ENCODE measurements at places on chromosomes 12 and 14.

DNA sequence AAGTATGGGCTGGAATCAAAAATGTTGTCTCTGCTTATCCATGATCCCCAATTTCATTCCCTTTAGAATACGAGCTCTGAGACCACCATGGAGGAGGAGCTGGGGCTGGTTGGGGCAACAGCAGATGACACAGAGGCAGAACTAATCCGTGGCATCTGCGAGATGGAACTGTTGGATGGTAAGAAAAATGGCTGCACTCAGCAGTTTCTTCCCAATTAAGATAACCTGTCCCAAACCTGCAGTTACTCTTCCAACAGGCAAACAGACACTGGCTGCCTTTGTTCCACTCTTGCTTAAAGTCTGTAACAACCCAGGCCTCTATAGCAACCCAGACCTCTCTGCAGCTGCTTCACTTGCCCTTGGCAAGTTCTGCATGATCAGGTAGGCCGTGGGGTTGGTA is 6.6 kb upstream of the GAPDH start:
- no peak for DNase-seq

DNA sequence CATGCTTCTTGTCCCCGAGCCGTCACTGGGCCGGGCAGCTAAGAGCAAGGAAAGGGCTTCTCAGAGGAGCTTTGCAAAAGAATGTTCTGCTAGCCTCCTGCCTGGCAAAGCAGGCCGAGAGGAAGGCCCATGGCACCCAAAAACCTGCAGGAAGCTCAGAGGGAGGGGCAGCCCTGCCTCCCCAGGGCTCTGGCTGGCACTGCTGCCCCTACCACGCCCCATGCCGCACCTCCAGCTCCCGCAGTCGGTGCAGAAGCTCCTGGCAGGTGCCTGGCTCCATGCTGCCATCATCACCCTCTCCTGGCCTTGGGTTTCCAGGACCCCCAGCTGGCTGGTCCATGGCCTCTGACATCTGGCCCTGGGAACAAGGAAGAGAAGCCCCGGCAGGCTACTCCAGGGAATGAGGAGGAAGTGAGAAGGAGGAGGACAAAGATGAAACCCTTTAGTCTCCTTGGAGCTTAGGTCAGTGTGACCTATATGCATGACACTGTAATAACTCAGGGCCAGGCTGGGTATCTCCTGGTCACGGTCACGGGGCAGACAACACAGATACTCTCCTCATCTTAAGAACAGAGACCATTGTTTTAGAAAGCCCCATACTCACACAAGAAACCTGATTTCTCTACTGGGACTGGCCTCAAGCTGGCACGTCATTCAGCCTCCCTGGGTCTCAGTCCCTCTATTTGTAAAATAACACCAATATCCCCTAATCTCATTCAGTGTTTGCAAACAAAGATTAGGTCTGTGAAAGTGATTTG is 24.3 kb downstream of the NCKAP5L start:
- no peak for DNase-seq

GRCh38 chr14:75697386-75697785 is 36.3 kb downstream of the TTLL5 start:
- no peak for DNase-seq

- DNase-seq = peak; percentile 60
Measured at GRCh38 chr14:99946652-99947489, 118.4 kb upstream of the EVL start.

- no peak for DNase-seq
Measured at GRCh38 chr12:117261247-117261646, 71.0 kb upstream of the FBXO21 start.

- DNase-seq = no peak
Measured at GRCh38 chr12:120457133-120457532, 10.9 kb downstream of the GATC start.

- DNase-seq = no peak
Measured at GRCh38 chr14:99747582-99748330, 45.5 kb upstream of the EML1 start.

DNA sequence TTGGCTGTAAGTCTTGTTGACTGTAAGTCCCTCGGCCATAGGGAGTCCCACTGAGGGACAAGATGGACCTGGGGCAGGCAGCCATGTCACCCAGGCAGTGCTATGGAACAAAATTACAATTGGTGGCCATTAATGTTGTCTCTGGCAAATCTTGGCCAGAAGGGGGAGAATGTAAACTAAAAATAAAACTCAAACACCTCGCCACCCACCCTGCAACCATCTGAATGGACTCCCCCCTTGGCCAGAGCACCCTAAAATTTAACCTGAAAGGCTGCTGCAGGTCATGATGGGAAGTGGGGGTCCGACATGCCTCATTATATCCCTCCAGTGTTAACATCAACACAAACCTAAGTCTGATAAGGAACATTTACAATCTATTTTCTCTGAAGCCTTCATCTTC is 8.2 kb downstream of the SLC22A17 start:
- no peak for DNase-seq

GRCh38 chr14:99266181-99267178 is 5.5 kb downstream of the BCL11B start:
- DNase-seq = peak; percentile 87

DNA sequence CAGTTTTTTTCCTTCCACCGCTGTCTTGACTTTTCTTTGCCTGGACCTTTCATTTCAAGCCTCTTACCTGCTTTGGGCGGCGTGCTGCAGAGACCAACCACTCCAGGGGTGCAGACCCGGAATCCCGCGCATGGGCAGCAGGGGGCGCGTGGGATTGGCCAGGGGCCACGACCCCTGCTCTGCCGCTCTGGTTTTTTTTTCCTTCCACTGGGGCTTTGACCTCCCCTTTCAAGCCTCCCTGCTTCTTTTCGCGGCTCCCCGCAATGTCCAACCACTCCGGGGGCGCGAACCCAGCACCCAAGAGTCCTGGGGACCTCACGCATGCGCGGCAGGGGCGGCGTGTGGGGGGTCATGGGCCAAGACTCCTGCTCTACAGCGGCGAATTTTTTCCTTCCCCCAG is 325.1 kb downstream of the ALG10 start:
- peak; percentile 21 for DNase-seq

GRCh38 chr12:105317942-105318621 is 12.4 kb upstream of the C12orf75 start:
- no peak for DNase-seq

- DNase-seq = no peak
Measured at GRCh38 chr12:108305991-108306501, 33.1 kb downstream of the CMKLR1 start.

Measured in H54 (cell line).